ENCODE measurements at places on chromosomes 1 and 21.

DNA sequence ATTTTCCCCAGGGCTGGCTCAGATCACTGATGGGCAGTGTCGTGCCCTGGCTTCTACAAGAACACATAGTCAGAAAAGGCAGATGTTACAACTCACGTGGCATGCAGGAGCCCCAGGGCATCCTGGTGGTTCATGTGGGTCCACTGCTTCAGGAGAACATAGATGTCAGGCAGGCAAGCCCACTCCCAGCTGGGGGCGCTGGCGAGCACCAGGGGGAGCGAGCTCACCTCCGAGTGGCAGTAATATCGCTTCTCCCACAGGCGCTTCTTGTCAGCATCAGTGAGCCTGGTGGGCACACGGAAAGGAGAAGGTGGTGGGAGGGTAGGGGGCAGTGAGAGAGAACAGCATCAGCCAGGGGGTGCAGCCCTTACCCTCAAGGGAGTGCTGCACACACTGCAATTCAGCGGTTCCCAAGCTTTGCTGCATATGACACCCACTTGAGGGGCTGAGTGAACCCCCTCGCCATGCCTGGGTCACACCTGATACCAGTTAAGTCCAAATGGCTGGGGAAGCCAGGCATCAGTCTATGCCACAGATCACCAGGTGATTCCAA is 34.3 kb upstream of the PPP1R15B start:
- no peak for DNase-seq

- no peak for DNase-seq
Measured at GRCh38 chr1:243528459-243529121, 272.7 kb downstream of the SDCCAG8 start.

DNA sequence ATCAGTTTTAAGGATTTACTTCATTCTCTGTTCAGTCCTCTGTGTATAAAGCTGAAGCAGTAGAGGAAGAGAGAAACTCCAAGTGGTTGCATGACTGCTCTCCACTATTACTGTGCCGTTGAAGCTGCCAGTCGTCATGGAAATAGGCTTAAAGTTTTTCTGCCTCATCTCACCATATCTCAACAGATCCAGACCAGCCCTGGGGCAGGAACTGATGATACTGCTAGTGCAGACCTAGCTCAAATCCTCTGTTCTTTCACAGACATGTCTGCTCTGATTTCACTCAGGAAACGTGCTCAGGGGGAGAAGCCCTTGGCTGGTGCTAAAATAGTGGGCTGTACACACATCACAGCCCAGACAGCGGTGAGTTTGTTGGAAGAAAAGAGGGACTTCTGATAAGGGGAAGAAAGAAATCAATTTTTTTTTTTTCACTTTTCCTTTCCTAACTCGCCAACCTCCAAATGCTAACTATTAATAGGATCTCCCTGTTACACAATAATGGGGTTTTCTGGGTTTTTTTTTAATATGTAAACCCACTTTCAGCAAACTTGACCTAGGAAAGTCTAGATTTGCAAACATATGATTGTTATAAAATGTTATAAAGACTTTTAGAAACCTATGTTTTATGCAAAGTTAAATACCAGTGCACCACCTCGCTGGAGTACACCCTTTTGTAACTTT is 22.2 kb upstream of the STRIP1 start:
- DNase-seq, result no peak

GRCh38 chr21:20856926-20857325 is 141.3 kb upstream of the NCAM2 start:
- DNase-seq, result no peak

GRCh38 chr1:33634143-33634542 is 161.7 kb downstream of the ZSCAN20 start:
- no peak for DNase-seq
